ENCODE measurements at places on chromosomes 5 and 9. TPM values are rescaled to one million over a fixed set of nuclear protein-coding genes. Genes with fewer than 3 reads are reported as not detected.

- no peaks in the 10 kb centered on the region for H3K27me3 ChIP-seq
- no peak overlapping the region for H3K27ac ChIP-seq
- H3K4me1 ChIP-seq, result peaks cover 6% of the 10 kb centered on the region
- H3K4me3 ChIP-seq, result no peak overlapping the region
Measured at GRCh38 chr9:91188719-91189590, 172.8 kb downstream of the AUH start.

DNA sequence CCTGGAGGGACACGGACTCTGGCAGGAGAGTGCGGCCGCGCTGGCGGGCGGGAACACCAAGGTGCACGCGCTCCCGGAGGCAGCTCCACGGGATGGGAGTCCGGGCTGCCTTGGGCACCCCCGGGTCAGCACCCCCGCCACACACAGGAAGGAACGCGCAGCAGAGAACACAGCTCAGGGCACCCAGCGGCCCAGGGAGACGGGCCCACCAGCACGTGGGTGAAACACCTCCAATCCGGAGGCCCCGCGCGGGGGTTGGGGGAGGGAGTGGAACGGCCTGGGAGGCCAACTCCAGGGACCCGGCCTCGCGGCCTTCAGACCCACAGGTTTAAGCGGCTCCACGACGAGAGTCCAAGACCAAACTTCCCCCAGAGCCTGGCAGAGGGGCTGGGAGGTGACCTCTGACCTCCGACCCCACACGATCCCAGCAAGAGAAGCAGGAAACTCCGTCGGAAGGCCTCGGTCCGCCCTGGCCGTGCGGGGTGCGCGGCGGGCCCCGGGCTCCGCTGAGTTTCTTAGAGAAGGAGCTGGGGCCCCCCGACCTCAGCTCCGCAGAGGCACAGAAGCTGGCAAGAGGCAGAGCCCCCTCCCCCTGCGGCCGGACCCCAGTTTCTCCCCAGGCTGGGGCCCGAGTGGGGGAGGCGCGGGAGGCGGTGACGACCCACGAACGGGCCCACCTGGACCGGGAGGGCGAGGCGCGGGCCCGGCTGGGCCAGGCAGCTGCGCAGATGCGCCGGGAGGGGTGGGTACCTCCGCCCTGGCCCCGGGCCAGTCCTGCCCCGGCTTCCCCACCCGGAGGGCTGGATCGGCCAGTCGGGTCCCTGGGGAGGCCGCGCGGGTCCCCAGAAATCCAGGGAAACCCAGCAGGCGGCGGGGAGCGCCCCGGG lies 851 bp downstream of the NACC2 start:
- peaks cover 14% of the 10 kb centered on the region for H3K4me1 ChIP-seq
- H3K27ac ChIP-seq, result peak overlapping the region; percentile 96
- H3K36me3 ChIP-seq, result no peaks in the 10 kb centered on the region
- DNase-seq, result peak; percentile 89
- no peaks in the 10 kb centered on the region for H3K27me3 ChIP-seq

DNA sequence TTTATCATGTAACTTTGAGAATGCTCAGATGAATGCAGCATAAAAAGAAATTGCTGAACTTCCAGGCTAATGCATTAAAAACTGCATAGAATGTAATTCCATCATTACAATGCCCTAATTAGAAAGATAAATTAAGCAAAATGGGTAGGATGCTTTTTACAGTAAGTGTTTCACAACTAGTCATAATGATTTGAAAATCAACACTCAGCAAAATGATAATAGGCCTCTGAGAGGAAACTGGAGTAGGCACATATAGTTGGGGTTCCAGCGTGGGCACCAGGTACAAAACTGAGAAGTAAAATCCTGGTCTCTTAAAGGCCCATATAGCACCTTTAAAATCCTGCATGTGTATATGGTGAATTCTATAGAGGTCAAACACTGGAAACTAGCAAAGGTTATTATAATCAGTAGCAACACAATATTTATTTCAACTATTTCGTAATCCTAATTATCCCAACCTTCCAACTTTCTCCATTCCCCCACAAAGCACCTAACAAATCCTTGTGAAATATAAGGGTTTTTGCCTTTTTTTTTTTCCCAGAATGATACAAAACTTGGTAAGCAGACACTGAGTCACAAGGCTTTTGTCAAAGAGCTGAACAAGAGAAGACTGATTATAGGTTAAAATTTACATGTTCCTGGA lies 108.0 kb upstream of the NR5A1 start:
- no peak overlapping the region for H3K4me3 ChIP-seq
- no peaks in the 10 kb centered on the region for H3K36me3 ChIP-seq
- no peak for DNase-seq
- no peaks in the 10 kb centered on the region for H3K27me3 ChIP-seq
- no peaks in the 10 kb centered on the region for H3K4me1 ChIP-seq

GRCh38 chr5:173778784-173779304 lies 109.3 kb upstream of the CPEB4 start:
- no peak overlapping the region for H3K4me3 ChIP-seq
- H3K27me3 ChIP-seq, result no peaks in the 10 kb centered on the region
- no peak for DNase-seq
- no peak overlapping the region for H3K27ac ChIP-seq
- no peaks in the 10 kb centered on the region for H3K36me3 ChIP-seq

The TMEM174 gene
- total RNA-seq, result not detected

- H3K27ac ChIP-seq, result no peak overlapping the region
- H3K36me3 ChIP-seq, result no peaks in the 10 kb centered on the region
- DNase-seq, result no peak
- H3K4me1 ChIP-seq, result no peaks in the 10 kb centered on the region
- H3K4me3 ChIP-seq, result no peak overlapping the region
Measured at GRCh38 chr5:157351802-157352092, 85.8 kb downstream of the CYFIP2 start.
